Cortex of kidney (tissue), 1 donor: ENCODE measurements at places on chromosomes 5 and 9.

- no peak for DNase-seq
Observed at GRCh38 chr5:100448111-100448528, 87.1 kb upstream of the FAM174A start.

DNA sequence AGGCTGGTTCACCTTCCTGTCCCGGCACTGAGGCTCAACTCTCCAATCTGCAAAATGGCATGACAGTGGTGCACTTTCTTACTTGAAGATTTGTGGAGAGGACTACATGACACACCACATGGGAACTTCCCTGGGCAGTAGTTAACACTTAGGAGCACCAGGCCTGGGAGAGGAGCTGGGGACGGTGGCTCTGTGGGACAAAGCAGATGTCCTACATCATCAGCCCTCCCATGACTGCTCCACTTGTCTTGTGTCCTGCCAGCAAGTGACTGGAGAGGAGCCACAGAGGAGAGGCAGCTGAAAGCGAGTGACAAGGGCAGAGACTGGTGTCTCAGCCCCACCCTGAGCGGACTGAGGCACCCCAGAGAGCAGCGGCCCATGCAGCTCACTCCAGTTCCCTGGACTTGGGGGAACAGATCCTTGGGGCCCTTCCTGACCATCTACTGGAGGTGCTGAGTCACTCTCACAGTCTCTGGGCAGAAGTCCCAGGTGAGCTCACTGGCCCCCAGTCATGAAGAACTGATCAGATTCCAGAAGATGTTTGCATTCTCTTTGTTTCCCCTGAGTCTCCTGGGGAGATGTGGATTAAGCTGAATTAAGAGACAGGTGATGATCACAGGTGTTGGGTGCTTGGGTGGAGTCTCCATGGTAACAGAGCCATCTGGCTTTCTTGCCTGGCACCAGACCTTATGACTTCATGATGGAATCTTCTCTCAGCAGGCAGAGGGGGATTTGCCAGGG, 13.2 kb upstream of the SLC25A48 start:
- DNase-seq, result no peak

DNA sequence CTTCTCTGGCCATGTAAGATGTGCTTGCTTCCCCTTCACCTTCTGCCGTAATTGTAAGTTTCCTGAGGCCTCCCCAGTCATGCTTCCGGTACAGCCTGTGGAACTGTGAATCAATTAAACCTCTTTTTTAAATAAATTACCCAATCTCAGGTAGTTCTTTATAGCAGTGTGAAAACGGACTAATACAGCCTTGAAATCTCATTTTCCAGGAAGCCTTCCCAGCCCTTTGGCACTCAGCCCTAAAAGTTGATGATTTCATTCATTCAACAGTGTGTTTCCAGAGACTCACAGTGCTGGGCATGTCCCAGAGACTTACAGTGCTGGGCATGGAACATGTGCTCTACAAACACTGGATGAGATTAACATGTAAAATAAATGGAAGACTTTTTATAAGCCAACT, 135.8 kb downstream of the DCP2 start:
- no peak for DNase-seq

GRCh38 chr9:131912671-131913070, 167.0 kb downstream of the MED27 start:
- DNase-seq, result no peak

DNA sequence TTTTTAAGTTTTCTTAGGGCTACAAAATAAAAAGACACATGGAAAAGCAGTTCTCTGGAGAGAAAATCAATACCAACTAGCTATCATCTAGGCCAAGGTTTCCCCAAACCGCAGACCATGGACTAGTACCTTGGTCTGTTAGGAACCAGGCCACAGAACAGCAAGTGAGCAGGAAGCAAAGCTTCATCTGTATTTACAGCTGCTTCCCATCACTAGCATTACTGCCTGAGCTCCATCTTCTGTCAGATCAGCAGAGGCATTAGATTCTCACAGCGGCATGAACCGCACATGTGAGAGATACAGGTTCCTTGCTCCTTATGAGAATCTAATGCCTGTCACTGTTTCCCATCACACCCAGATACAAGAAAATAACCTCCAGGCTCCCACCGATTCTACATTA, 1907.6 kb upstream of the ACO1 start:
- DNase-seq, result no peak

GRCh38 chr9:133268335-133269056, 6.5 kb downstream of the ABO start:
- DNase-seq, result no peak

DNA sequence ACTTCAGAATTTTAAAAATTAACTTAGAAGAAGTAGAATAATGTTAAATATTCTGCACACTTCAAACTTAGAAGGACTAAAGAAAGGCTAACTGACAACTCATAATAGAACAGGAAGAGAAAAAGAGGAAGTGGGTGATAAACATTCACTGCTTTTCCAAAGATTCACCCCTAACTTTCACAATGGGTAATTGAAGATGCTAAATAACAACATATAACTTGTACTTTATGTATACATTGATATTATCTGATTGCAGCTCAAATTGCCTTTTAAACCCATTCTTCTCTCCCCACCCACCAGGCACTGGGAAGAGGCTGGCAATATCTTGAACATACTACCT, 376.6 kb downstream of the EFNA5 start:
- DNase-seq, result no peak

- no peak for DNase-seq
Observed at GRCh38 chr5:28077291-28078240, 1039.2 kb upstream of the CDH9 start.

- no peak for DNase-seq
Observed at GRCh38 chr5:10528056-10528816, 35.6 kb upstream of the ANKRD33B start.

DNA sequence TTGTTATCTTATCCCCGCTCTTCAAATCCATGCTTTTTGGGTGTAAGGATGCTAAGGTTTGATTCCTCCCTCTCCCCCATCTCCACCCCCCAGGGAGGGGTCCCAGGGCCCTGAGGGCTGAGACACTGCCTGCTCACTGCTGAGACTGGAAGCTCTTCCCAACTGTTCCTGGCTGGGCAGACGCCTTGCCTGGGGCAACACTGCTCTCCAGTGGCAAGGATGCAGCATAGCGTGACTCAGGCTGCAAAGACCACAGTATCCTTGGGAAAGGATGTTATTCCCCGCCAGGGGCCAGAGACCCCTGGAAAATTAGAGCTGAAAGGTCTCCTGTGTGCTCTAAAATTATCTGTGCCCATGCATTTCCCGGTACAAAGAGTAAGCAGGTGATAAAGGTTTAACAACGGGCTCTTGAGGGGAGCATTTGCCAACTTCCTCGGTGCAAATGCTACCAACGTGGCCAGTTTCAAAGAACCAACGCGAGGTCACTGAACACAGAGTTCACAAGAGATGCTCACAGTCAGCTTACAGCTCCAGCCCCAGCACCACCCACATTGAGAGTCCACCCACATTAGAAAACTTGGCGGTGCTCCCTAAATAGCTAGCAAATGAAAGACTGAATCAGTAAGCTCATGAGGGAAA, 271.9 kb downstream of the NSG2 start:
- no peak for DNase-seq

DNA sequence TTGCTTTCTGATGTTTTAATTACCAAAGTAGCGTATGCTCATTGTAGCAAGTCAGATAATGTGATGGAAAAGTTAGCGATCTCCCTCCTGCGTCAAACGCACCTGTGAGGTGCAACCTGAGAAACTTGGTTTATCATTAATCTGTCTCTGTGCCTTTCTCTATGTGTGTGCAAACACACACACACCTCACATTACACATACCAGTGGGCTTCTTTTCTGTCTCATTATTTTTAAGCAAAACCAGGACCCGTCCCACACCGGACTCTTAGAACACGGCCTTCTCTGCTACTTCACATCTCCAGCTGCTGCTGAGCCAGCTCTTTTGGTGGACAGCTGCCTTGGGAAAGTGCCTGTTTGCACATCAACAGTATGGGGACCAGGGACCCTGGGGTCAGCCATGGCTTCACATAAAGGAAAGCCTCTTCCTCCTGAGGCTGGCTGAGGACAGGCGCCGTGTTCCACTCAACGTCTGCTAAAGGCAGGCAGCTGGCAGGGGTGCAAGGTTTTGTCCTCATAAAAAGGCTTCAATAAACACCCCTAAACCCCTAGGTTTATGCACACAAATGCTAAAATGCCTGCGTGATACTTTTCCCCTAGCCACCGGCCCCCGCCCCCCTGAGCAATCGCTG, 44.2 kb downstream of the MRPL36 start:
- no peak for DNase-seq

- no peak for DNase-seq
Observed at GRCh38 chr9:129698254-129698757, 32.9 kb downstream of the PRRX2 start.

DNA sequence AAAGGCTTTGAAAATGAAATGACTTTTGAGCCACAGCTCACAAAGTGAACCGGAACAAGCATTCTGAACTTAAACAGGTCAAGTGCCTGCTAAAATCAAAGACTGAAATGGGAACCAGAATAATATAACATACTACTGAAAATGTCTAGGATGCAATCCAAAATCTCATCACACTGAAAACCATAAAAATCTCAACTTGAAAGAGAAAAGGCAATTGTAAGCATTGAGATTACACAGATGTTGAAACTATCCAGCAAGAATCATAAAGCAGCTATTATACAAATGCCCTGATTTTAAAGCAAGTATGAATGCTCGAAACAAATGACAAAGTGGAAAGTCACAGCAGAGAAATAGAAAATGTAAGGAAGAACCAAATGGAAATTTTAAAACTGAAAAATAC, 211.5 kb upstream of the GAS1 start:
- DNase-seq, result no peak

GRCh38 chr9:1761807-1762206, 253.3 kb upstream of the SMARCA2 start:
- no peak for DNase-seq

DNA sequence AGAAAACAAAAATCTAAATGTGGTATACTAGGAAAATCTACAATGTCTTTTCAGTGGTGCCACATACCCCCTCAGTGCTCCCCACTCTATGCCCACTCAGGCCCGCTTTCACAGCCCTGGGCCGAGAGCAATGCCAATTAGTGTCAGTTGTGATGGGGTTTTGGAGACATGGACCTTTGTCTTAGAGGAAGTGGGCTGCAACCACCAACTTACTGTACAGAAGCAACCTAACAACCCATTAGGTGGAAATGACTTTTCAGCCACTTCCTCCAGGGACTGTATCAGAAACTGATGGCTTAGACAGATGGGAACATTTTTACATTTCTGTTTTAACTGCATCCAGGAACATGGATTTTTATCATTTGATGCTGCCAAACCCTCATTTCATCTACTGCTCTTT, 268.0 kb downstream of the BNC2 start:
- no peak for DNase-seq

- no peak for DNase-seq
Observed at GRCh38 chr5:102498271-102499034, at the start of gene SLCO6A1. TSS of gene SLCO6A1 (minus strand) at chr5:102499001. CDS start at chr5:102498844, 157 bp downstream.

GRCh38 chr9:106913276-106913675, 50.3 kb downstream of the ZNF462 start:
- DNase-seq, result no peak

GRCh38 chr9:21788752-21789151, 13.7 kb upstream of the MTAP start:
- DNase-seq, result no peak

DNA sequence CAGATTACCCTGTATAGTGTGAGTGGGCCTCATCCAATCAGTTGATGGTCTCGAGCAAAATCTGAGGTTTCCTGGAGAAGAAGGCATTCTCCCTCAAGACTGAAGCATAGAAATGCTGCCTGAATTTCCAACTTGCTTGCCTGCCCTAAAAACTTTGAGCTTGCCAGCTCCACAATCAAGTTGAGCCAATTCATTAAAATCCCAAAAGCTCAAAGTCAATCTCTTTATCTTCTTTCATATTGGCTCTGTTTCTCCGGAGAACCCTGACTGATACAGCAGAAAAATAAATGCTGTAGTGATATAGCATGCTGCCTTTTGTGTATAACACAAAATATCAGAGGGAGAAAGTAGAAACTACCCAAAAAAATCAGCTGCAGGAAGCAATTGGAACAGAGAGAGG, 72.5 kb upstream of the NMUR2 start:
- no peak for DNase-seq

DNA sequence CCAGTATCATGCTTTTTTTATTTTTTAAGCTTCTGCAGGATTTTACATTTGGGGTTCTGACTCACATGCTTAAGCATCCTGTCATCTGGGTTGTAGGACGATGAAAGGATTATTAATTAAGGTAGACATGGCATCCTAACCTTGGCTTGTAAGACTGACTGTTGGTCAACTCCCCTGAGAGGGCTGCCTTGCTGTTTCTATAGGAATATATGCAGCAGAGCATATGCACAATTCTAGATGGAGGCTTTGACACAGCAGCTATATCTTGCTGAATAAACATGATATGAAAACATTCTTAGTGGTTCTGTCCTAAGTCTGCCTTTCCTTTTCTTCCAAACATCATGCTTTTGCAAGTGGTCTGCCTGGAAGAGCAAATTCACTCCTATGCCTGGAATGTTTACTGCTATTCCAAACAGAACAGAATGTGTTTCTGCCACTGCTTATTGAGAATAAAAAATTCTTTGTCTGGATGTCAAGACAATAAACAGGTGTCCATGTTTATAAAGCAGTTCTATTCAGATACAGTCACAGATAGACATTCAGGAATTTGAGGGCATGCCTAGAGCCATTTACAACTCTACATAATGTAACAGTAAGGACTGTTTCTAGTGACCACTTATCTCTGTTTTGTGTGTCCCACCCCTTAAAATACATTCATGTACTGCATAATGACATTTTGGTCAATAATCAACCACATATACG, 166.2 kb upstream of the PPP2R2B start:
- no peak for DNase-seq

GRCh38 chr5:157335534-157336422, 69.9 kb downstream of the CYFIP2 start:
- no peak for DNase-seq

DNA sequence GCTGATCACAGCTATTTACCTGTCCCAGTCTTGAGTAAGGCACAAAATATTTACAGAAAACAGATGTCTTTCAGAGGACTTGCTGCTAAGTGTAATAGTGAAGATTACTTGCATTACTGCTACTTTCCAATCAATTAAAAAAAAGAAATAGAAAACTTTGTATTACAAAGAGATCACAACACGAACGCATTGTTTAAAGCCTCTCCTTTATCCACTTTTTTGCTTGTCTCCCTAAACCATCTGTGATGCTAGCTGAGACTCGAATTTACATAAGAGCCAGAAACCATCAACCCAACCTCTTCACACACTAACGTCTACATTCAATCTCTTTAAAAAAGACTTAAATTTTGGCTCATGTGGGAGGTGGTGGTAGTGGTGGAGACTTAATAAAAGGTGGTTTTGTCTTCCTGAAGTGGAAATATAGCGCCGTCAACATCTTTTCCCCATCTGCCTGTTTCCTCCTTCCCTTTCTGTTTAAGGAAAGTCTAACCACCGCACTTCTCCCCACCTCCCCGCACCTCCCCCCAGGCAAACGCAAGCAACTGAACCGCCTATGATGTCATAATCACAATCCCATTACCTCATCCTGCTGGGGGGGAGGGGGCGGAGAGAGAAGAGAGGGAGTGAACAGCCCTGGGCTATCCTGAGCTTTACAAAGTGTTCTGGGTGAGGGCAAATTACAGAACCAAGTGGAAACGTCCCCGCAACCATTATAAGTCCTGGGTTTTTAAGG, 948 bp upstream of the FAM53C start:
- DNase-seq, result no peak

- DNase-seq, result no peak
Observed at GRCh38 chr9:119522381-119522780, 153.1 kb upstream of the BRINP1 start.

GRCh38 chr9:129720865-129721545, 31.8 kb downstream of the PTGES start:
- no peak for DNase-seq

- DNase-seq, result no peak
Observed at GRCh38 chr5:116564312-116564711, 10.3 kb downstream of the SEMA6A start.

- DNase-seq, result no peak
Observed at GRCh38 chr5:143083006-143083405, 312.8 kb downstream of the ARHGAP26 start.
